ENCODE measurements at places on chromosomes 4 and X. TPM values are rescaled to one million over a fixed set of nuclear protein-coding genes. Genes with fewer than 3 reads are reported as not detected.

Gene SAGE1
- total RNA-seq, result not detected

Gene VCX3B
- 0.93 TPM for total RNA-seq

Gene TGIF2LX
- not detected for total RNA-seq

Gene TCEAL6
- total RNA-seq, result not detected

Gene NXF2
- not detected for total RNA-seq

Data from PC-9 (cell line).